BJ (cell line): ENCODE measurements at places on chromosomes 11 and 22. TPM values are rescaled to one million over a fixed set of nuclear protein-coding genes. Genes with fewer than 3 reads are reported as not detected.

DNA sequence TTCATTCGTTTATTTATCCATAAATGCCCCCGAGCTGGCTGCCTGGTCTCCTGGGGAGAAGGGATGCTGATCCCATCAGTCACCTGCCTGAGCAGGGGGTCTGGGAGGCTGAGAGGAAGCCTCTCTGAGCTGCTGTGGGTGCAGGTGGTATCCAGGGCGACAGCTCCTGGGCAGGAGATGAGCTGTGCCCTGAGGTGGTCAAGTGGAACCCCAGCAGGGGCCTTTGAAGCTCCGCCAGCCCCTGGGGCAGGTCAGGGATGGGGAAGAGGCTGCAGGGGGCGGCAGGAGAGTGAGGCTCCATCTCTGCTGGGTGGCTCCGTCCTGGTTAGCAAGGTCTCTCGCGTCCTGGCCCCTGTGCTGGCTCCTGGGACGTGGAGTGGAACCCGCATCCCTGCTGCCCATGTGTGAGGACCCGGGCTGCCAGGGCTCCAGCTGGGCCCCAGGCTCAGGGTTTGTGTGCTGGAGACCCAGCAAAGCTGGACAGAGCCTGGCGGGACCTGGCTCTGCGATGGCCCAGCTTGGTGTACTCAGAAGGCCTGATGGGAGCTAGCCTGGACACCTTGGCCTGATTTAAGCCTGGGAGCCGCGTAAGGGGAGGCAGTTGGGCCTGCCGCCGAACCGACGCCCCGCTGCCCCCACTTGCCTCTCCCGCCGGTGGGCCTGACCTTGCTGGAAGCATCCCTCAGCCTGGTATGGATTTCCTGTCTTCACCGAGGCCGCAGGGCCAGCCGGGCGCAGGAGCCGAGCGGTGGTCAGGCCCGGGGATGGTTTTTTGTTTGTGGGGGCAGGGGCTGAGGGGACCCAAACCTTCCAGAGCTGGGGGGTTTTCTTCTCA, 44.5 kb downstream of the RTN4R start:
- no peak for DNase-seq

DNA sequence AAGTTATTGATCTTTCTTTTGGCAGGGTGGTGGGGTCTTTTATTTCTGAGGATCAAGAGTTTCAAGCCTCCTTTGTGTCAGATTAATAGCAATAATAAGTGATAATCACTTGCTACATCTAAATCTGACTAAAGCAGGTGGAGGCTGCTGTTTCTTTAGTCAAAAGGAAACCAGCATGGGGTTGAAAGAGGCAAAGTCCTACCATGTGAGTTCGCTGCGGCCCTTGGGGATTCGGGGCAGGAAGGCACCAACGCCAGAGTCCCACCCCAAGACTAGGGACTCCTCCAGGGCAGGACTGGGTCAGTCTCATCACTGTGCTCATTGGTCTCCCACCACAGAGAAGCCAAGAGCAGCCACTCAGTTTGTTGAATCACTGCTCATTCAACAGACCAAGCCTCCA, 73.0 kb downstream of the TENM4 start:
- no peak for DNase-seq

GRCh38 chr11:117483372-117483771, 155.7 kb downstream of the CEP164 start:
- no peak for DNase-seq

DNA sequence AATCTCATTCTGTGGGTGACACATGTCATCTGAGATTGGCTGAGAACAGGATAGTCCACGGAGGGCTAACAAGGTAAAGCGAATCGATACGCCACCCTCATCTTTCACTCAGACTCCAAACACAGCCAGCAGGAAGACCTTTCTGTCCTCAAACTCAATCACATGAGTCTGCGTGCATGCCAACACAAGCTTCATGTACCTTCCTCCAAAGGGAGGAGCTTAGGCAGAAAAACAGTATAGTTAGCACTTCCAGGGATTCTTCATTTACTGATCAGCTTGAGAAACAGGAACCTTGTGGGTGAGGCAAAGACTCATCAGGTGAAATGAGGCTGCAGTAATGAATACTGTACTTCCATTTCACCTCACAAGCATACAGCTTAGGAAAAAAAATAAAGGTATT, 767.1 kb upstream of the API5 start:
- DNase-seq: no peak

- no peak for DNase-seq
These were observed 50.0 kb downstream of the BRD1 start for GRCh38 chr22:49777569-49778249.

DNA sequence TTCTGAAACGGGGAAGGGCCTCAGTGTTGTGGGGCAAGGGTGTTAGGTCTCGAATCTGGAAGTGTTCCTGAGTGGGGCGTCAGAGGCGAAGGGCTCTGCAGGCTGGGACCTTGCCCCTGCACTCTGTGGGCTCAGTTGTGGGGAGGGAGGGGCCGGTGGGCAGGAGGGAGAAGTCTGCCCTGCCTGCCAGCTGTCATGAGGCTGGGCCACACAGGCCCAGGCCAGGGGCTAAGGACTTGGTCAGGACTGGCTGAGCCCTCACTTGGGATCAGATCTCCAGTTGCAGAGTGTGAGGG, at the start of gene CRACR2B:
CRACR2B (plus strand) TSS at position 23 of the 296 bp plus-strand sequence. CDS start 689 bp downstream, outside the sequence.
- DNase-seq: no peak

Gene LIF
- 3.8 and 5.8 TPM in 2 replicates for polyA plus RNA-seq

DNA sequence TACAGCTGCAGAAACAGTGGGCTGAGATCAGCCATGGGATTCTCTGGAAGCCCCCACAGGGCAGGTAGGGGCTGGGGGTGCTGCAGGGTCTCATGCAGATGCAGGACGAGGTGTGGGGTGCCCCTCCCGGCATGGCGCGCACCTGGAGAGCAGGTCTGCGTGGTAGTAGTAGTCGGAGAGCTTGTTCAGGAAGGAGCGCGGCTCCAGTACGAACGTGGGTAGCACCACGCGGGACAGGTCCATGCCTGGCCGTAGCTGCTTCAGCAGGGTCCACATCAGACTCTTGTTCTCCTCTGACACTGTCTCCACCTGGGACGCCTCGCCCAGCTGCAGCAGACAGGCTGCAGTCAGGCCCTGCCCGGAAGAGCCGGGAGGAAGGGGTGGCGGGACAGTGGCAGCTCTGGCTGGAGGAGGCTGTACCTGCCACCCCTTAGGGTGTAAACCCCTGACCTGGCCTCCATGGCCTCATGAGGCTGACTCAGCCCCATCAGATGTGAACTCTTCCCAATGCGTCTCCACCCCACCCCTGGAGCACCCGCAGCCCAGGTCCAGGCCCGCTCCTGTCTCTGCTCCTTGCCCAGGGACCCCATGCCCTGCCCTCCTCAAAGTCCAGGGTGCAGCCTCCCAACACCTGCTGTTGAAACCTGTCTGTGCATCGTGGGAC, 47.0 kb upstream of the CARS1 start:
- no peak for DNase-seq

- no peak for DNase-seq
These were observed 101.1 kb upstream of the PITPNB start for GRCh38 chr22:28019881-28020861.

DNA sequence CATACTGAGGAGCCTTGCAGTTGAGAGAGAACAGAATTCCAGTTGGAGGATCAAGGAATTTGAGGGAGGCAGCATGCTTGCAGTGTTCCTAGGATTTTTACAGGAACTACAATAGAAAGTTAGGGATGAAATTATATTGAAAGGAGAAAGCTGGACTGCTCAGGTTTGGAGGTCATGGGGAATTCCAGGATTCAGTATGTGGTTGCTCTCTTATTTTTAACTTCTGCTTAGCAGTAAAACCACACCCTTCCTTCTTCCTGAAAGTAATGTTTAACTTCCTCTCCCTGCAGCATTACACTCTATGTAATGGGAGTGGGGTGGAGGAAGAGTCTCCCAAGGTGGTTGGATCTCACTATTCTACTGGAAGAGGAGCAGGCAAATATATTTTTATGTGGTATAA, 31.3 kb downstream of the CTNND1 start:
- DNase-seq: no peak

- no peak for DNase-seq
These were observed 9.5 kb downstream of the YPEL4 start for GRCh38 chr11:57640068-57640800.

Gene TBX10
- polyA plus RNA-seq: not detected in 2 replicates

DNA sequence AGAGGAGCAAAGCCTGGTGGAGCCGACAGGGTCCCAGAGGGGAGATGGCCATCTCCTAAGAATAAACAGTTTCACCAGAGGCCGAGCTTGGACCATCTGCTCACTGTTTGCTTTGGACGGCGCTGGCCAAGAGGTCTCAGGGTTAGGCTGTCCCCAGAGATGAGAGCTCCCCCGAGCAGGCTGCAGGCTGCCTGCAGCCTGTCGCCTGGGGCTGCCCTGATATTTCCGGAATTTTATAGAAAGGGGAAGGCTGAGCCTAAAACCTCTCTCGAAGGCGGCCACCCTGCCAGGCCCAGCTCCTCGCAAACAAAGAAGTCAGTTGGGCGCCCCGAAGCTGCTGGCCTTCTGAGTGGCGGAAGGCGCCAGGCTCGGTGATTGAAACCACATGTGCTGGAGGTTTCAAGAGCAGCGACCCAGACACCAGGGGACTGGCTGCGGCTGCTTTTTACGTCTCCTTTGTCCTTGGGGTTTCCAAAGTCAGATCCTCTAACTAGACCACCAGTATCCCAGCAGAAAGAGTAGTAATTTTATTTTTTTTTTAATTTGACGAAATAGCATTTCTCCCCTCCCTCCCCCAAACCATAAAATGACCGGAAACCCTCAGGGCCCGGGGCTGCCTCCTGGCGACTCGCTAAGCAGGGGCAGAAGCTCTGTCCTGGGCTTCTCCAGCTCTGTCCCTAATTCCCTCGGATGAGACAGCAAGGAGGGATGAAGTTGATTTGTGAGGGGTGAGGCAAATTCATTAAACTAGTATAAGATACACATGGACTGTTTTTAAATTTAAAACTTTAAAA, 57.4 kb downstream of the CLMP start:
- DNase-seq: peak; percentile 70

Gene CCDC83
- polyA plus RNA-seq: not detected in 2 replicates

Gene MGAT3
- 0.53 and 0.66 TPM in 2 replicates for polyA plus RNA-seq

DNA sequence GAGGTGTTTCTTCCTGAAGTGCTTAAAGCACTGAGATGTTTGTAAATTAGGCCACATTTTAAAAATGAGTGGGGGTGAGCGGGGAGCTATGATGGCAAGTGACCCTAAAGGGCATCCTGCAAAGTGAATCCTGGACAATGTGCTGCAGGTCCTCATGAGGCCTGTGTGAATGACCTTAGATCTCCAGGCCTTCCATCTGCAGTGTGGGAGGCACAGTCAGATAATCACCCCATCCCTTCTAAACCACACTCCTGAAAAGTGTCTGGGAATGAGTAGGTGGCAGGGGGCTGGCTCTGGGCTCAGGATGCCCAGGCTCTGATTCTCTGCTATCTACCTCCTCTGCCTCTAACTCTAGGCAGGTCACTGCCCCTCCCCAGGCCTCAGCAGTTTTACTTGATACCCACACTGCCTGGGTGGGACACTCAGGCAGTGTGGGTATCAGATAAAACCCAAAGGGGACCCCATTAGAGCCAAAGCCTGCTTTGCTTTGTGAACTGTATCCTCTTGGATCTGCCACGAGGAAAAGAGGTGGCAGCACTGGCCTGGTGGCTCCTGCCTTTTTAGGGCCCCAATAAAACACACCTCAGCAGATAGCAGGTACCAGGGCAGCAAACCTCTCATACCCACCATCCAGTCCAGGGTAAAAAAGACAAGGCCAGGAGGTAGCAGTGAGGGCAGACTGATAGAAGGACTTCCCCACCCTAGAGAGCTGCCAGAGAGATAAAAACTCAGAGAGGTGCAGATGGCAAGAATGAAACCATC, 10.5 kb downstream of the STARD10 start:
- no peak for DNase-seq

Gene MMP12
- polyA plus RNA-seq: 0.12 and 0.38 TPM in 2 replicates

- no peak for DNase-seq
These were observed 2.0 kb upstream of the FXYD6 start for GRCh38 chr11:117878314-117878938.

- no peak for DNase-seq
These were observed 414.6 kb upstream of the LARGE1 start for GRCh38 chr22:34334893-34335292.

DNA sequence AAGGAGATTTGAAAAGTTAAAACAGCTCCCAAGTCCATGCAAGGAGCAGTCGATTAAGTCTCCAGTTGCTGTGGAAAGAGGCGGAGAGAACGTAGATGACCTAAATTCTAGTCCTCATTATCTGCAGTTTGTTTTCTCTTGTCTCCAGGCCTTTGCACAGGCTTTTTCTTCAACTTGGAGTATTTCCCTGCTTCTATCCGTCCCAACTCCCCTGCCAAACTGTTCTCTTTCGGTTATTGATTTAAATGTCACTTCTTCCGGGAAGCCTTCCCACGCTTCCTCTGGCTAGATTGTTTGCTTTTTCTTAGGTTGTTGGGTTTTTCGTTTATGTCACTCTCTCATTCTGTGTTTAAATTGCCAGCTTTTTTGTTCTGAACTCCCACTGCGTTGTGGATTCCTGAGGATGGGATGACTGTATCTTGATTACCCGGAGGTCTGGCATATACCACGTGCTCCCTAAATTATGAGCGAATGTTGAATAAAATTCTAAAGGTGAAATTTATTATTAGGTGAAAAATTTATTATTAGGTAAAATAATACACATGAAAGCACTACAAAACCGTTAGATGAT, 463 bp downstream of the TMEM126B start:
- DNase-seq: no peak
